CD14-positive monocyte (primary cell): ENCODE measurements at places on chromosomes 13 and 19.

DNA sequence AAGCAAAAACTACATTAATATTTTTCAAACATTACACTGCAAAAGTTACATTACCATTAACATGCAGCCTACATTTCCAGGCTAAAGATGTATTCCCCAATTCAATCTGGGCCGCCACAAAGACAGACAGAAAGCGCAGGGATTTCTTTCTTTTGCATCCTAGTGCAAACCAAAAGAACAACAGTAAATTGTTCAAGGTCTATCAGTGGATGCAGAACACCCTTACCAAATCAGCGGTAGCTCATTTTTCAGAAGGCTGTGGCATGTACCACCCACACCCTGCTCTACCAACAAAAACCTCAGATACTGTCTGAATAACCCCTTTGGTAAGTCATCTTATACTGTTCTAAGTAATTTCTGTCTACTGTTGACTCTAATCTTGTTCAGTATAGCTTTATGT, 3.6 kb downstream of the TPT1 start:
- no peak for DNase-seq

GRCh38 chr19:12551060-12551832, at the start of gene ZNF564:
TSS of gene ZNF564 (minus strand) at chr19:12551482. CDS start at chr19:12551332, 150 bp downstream.
- peak; percentile 92 for DNase-seq

DNA sequence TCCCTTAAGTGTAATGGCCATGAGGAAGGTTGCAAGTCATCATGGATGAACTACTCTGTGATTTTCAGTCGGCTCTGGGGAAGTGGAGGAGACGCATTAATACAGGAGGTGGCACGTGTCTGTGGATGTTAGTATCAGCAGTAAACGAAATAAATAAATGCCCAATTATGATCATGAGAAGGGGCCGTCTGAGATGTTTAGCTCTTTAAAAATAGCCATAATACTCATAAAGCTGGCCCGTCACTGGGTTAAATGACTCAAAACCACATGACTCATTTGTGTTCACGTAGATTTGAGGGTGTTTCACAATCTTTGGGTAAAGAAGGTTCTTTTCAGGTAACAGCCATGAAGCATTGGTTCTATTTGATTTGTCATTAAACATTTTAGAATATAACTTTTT, 620.6 kb downstream of the GPC6 start:
- DNase-seq, result no peak

DNA sequence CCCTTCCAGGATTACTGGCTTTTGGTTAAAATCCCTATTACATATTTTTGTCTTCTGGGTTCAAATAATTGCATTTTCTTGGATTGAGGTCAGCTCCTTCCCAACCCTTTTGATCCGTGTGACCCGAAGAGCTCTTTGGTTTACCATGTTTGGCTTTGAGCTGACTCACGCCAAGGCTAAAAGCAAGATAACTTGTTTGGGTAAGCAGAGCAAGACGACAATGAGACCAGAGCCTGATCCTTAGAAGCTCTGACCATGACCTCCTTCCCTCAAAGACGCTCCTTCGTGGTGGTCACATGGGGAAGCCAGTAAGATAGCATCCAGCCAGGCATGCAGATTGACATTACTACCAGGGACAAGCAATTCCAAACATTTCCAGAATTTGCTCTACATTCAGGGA, 153.8 kb downstream of the DCT start:
- DNase-seq, result no peak

DNA sequence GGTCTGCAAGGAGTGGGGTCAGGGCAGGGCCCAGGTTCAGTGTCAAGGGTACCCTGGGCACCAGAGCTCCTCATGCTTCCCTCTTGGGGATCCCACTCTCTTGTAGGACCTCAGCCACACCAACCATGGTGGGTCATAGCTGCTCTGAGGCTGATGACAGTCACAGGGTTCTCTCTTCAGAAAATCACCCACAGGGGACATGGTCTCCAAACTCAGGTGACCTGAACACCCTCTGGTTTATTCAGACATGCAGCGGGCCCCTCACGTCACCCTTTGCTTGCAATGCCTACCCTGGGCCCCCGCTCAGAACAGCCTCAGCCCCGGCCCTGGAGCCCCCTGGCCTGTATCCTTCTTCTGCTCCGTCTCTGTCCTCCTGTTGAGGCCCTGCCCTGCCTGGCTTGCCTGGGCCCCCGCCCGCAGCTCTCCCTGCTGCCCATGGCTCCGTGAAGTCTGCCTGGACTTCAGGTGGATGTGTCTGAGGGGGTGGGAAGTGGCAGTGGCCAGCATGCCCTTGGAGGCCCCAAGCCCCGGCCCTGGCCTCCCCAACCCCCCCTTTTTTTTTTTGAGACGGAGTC, 20.4 kb downstream of the CHERP start:
- no peak for DNase-seq
